AG04449 (cell line): ENCODE measurements at places on chromosomes 7 and 10.

DNA sequence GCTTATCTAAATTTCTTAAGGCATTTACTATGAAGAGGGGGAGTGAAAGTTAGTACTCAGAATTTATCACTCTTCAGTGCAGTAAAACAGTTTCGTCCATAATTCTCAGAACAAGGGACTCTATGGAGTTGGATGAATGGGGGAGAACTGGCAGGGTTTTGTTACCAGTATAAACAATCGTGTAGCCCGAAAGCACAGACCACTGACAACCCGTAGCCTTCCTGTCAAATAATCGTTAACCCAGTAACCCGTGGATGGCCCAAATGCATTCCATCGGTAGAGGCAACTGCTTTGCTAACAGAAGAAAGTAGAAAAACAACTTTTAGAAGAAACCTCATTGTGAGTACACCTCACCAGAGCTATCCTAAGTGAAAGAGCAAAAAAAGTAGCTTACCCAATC is 583.9 kb downstream of the NXPH1 start:
- DNase-seq, result no peak

DNA sequence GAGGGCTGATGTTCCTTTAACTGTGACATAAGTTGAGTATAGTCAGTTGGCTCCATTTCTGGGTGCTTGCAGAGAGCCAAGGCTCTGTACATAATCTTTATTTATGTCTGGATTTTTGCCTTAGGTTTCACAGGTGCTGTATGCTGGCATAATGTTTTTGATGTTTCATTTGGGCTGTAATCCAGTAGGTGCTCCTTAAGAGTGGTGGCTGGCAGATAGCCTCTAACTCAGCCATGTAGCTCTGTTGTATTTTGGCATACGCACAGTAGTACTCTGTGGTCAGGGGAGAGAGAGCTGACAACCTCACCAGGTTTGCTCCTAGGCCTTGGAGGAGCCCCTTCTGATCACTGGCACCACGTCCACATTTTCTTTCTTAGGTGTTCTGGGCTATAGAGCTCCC is 61.1 kb downstream of the RNF133 start:
- no peak for DNase-seq

- no peak for DNase-seq
Observed at GRCh38 chr10:29635711-29636144, 957 bp upstream of the SVIL start.

DNA sequence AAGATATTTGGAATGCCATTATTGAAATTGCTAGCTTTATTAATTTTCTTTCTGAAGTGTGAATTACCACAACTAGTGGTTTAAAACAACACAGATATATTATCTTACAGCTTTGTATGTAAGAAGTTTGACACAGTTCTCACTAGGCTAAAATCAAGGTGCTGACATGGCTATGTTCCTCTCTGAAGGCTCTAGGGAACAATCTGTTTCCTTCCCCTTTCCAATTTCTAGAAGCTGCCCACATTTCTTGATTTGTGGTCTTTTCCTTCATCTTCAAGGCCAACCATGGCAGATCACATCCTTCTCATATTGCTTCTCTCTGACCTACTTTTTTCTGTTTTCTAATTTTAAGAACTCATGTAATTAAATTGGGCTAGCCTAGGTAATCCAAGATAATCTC is 43.3 kb upstream of the SLC26A3 start:
- DNase-seq, result no peak

DNA sequence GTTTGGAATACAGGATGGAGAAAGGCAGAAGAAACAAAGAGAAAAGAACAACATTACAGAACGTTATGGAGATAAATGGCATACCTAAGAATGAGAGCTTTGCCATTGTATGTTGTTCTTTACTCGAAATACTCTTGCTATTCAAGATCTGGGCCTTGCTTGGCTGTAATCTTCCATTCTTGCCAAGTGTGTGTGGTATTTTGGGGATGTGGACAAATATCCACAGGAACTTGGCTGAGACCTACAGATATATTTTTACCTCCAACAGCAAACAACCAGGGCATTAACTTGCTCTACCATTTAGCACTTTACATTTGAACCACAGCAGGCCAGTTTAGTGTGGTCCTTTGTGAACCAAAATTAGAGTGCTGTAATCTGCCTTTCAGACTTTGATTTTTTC is 76.3 kb downstream of the DKK1 start:
- no peak for DNase-seq

DNA sequence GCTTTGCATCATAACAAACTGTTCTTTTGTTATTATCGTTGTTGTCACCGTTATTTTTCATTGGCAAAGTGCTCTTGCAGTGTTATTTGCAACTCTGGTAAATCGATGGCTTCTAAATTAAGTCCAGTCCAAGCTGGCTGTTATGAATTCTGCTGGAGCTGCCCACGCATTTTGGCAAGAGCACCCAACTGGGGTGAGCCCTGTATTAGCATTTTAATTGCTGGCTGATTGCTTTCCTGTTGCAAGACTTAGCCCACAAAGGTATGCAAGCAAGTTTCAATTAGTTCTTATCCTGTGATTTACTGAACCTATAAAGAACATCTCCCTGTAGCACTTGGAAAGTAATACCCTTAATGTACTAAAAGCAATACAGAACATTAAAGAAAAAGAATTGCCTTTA is 226.8 kb downstream of the ACTR3B start:
- DNase-seq, result no peak

DNA sequence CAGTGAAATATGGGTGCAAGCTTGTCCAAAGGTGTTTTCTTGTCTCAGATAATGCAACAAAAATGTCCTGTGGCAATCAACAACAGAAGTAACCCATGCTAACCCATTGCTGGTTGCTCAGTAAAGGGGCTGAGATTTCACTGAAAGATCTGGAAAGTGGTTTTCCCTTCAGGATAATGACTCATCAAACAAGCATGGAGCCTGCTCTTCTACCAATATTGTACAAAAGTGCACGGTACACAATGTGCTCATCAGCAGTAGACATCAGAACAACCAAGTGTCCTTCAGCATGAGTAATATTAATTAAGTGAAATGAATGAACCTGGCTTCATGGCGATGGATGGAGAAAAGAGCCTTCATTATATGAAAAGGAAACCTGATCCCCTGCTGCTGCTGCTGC is 287.1 kb upstream of the NEBL start:
- no peak for DNase-seq

DNA sequence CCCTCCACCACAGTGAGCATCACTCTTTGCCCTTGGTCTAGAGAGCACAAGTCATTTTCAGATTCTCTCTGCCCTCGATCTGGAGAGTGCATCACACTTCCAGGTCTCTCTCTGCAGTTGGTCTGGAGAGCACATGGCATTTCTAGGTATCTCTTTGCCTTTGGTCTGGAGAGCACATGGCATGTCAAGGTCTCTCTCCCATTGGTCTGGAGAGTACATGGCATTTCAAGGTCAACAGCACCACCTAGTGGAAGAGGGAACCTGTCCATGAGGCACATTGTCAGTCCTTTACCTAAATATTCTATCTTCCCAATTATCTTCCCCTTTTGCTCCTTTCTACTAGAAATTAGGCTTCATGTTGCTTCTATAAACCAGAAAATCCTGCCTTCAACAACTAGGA is 1139.4 kb downstream of the XPNPEP1 start:
- DNase-seq, result no peak

DNA sequence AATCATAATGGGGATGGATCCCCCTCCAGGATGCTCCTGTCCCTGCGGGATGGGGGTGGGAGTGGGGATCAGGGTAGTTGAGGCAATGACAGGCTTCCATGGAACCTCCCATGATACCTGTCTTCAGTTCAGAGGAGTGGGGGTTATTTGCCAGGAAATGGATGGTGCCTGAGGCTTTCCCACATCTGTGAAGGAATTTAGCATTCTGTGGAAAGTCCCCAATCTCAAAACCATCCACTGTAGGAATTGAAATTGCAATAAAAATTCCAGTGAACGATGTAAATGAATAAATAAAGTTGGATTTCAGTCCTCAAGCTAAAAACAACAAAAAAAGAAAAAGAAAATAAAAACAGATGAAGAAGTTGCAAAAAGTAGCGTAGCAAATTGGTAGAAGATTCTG is 81.9 kb downstream of the CHRM2 start:
- no peak for DNase-seq

DNA sequence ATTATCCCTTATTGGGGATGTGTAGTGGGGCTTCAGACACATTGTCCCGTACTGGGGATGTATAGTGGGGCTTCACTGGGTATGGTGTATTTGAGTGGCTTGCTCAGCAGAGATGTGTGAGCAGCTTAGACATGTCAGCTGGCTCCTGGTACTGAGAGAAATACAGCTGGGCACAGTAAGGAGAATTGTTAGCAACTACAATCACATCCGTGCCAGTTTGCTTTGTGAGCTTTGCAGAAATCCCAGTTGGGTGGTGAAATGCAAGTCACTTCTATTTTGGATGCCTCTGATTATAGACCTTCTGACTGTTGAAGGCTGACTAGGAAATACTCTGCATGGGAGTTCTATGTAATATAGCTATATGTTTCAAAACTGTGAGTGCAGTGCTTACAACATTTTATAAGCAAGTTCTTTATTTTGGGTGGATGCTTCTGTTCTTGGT is 10.8 kb downstream of the CCNY start:
- DNase-seq, result no peak

- DNase-seq, result no peak
Observed at GRCh38 chr10:60466267-60467201, 76.9 kb upstream of the ANK3 start.

DNA sequence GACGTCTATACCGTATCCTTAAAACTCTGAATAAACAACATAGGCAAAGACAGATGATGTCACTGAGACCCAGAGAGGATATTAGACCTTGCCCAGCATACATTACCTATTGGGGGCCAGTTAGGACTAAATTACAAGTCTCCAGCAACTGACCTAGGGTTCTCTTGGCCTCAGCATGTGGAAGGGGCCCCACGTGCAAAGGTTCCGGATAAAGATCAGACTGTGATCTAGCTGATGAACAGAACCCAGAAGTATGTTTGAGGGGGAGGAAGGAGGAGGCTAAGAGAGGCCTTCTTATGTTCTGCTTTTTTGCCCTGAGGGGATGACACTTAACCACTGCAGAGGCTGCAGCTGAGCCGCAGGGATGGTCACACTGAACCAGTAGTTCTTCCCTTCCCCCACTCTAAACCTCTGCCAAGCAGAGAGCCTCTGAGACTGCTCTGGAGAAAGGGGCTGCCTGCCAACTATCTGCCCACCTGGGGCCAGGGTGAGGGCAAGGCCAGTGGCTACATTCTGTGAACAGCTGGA is 24.0 kb upstream of the KMT2C start:
- no peak for DNase-seq
